ENCODE measurements at places on chromosomes 12 and 14.

- no peak for DNase-seq
Observed at GRCh38 chr14:90985601-90986242, 74.7 kb downstream of the RPS6KA5 start.

DNA sequence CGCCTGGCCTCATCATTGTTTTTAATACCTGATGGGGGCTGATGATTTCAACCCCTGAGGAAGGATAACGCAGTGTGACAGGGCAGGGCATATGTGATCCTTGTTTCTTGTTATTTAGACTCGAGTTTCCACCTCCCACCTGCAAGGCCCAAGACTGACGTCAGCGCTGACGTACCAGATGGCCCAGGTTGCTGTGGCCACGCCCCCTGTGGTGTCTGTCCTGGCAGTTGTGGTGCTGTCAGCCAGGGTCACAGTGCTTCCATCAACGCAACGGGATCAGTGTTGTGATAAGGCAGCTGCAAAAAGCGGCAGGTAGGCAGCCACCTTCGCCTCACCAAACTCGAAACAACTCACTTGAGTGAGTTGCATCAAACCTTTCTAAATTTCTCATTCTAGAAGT is 18.4 kb downstream of the DDX51 start:
- DNase-seq: no peak

- DNase-seq: no peak
Observed at GRCh38 chr14:39762576-39763401, 330.6 kb upstream of the FBXO33 start.

GRCh38 chr14:64826845-64827244 is 52.9 kb downstream of the SPTB start:
- DNase-seq: peak; percentile 42

DNA sequence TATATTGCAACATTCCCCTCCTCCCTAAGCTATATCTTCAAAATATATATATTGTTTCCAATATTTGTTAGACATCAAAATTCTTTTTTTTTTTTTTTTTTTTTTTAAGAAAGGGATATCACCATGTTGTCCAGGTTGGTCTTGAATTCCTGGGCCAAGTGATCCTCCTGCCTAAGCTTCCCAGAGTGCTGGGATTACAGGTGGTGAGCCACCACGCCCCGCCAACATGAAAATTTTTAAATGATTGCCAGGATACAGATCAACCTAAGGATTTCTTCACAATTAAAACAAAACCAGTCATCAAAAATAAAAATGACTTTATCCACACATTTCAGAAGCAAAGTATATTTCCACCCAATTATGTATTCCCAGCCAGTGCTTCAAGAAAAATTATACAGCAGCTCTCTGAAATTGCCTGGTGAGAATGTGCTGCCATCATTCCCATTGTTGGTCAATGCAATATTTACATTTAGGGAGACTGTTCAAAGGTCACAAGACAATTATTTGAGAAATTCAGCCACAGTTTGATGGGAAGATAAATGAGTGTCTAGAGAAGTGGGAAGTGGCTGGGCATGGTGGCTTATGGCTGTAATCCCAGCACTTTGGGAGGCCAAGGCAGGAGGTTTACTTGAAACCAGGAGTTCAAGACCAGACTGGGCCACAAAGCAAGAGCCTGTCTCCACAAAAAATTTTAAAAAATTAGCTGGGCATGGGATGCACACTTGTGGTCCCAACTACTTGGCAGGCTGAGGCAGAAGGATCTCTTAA is 141.7 kb upstream of the AMIGO2 start:
- DNase-seq: peak; percentile 59

DNA sequence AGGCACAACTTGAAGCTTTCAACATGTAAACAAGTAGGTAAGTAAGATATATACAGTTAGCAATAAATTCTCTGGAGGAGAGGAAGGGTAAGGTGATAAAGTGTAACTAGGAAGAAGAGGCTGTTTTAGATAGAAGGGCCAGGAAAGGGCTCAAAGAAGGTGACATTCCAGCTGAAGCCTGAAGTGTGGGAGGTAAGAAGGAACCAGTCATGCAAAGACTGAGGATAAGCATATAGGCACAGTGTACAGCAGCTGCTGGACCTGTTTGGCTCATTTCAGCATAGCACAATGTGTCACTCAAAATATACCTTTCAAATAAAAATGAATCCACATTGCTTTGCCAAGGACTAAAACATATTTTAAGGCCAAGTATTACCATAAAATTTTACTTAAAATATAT is 28.6 kb upstream of the ARL1 start:
- DNase-seq: no peak

GRCh38 chr14:97116546-97116945 is 319.4 kb downstream of the VRK1 start:
- DNase-seq: no peak

DNA sequence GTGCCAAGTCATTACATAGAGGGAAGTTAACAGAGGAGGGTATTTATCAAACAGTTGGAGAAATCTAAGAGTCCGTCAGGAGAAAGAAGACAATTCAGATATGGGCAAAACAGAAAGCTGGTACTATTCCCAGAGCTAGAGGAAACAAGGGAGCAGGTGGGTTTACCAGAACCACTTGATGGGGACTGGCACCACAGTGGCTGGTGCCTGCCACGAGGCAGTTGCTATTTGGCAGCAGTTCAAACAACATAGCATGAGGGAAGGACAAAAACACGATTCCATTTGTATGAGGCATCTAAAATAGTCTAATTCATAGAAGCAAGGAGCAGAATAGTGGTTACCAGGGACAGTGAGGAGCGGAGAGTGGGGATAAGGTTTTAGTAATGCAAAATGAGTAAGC is 24.6 kb upstream of the KLRD1 start:
- DNase-seq: no peak

- DNase-seq: no peak
Observed at GRCh38 chr14:48714366-48714765, 871.8 kb downstream of the RPS29 start.

- no peak for DNase-seq
Observed at GRCh38 chr12:15323480-15323879, 1.2 kb downstream of the PTPRO start.

DNA sequence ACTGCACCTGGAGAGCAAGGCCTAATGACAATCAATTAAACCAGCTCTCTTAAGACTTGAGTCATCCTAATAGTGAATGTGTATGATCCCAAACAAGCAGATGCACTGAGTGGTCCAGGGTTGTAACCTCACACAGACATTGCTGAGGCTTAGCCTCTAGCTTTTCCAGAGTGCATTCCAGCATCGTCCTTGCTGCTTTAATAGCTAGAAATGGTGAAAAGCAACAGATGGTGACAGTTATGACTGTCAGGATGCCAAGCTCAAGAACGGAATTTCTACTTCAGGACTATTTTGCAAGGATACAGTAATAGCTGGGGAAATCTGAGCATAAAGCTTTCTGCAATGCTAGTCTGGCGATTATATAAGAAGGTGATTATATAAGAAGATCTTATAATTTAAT is 34.6 kb downstream of the PTPRR start:
- no peak for DNase-seq

GRCh38 chr12:21718403-21718802 is 56.1 kb downstream of the KCNJ8 start:
- DNase-seq: no peak

GRCh38 chr12:90360300-90360699 is 594.7 kb downstream of the CCER1 start:
- DNase-seq: no peak

- DNase-seq: no peak
Observed at GRCh38 chr14:20801726-20802125, 918 bp downstream of the RNASE1 start.

GRCh38 chr12:121511916-121512315 is 68.9 kb downstream of the KDM2B start:
- DNase-seq: no peak

DNA sequence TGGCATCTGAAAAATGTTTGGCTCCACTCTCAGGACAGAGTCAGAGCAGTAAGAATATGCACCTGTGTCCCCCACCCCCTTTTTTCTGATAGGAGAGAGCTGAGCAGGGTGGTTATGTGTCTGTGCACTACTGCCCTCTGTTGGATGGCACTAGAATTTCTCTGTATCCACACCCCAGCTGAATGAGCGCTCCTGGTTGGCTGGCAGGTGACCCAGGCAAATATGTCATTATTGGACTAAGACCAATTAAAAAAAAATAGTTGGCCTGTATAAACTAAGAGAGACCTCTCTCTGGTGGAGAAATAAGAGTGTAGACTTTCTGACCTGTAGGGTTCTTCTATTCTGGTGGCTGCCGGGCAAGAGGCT is 107.0 kb downstream of the PTCSC3 start:
- peak; percentile 45 for DNase-seq

- peak; percentile 94 for DNase-seq
Observed at GRCh38 chr14:75877292-75877691, 104.5 kb downstream of the TGFB3 start.

DNA sequence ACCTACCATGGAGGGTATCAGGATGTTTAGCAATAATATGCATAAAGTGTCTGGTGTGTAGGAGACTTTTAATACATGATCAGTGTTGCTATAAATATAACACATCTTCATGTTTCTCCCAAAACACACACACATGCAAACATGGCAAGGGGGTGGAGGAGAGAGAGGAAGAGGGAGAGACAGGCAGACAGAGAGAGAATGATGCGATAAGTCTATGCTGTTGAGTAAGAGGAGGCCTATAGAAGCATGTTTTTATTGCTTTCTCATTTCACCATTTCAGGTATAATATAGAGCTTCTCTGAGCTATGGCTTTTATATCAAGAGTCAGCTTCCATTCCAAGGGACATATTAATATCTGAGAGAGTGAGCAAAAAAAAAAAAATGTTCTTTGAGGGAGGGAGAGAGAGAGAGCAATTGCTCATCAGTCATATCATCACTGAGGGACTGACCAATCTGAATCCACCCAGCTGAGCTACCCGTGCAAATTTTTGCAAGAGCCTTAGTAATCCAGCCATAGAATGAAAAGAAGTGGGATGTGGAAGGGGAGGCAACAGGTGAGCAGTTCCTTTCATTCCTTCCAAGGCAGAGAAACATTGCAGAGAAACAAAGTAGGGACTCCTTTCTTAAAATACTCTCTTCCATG is 54.8 kb upstream of the RASSF8 start:
- peak; percentile 29 for DNase-seq

DNA sequence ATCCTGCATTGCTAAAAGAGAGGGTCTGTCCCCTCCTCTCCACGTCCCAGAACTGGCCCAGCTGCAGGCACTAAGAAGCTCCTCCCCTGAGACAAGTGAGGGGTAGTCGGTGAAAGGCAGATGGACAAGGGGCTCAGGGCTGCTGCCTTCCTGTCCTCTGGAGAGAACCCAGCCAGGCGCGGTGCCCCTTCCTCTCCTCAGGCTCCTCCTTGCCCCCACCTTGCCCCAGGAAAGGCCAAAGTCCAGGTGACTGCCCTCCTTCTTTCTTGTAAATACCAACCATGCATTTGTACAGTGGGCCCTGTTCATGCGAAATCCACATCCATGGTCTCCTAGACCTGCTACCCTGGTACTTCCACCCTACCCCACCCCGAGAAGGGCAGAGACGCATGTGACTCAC is 9.7 kb downstream of the PPP1R1A start:
- no peak for DNase-seq

- no peak for DNase-seq
Observed at GRCh38 chr14:104092931-104093365, 7.4 kb downstream of the ASPG start.

DNA sequence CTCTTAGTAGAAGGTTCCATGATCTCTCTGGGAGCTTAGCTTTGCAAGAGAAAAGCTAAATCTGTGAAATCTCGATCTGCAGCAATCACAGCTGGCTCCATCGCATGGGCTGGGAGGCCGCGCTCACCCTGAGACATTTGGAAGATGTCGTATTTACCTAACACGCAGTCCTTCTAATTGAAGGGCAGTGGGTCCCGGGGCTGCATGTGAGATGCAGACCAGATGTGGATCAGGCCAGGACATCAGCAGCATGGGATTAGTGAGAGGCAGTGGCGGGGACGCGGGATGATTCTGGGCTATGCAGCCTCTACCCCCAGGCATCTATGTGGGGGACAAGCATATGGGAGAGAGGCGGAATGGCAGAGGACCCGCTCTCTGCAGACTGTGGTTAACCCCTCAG is 312.4 kb upstream of the RTL1 start:
- no peak for DNase-seq

DNA sequence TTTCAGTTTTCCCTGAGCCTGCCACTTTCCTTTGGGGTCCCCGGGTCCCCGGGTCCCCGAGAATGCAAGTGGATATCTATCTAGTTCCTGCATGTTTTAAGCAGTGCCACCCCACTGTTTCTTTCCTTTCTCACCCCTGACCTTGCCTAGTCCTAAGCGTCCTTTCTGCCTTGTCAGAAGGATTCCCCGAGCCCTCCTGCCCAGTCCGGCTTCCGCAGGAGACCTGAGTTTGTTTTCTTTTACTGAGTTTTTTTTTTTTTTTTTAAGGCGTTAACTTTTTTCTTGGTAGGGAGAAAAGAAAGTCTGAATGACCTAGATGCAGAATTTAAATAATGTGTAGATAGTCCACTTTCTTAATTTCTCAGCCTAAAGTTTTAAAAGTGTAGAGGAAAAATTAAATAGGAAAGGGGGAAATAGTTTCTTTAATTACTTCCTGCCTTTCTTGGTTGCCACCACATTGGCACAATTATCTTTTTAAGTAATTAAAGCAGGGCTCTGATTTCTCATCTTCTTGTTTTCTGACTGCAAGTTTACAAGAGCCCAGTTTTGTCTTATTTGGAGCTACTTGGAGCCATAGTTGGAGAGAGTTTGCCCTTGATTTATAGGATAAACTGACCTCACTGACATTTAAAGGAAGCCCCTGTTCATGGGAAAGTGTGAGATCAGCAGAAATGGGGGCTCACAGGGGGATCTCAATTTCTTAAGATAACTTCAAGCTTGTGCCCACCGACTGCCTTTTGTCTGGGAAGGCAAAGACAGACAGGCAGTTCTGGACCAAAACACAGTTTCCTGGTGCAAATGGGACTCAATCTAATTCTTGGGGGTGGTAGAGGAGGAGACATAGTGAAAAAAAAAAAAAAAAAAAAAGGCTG is 2.9 kb downstream of the PAX9 start:
- DNase-seq: no peak

DNA sequence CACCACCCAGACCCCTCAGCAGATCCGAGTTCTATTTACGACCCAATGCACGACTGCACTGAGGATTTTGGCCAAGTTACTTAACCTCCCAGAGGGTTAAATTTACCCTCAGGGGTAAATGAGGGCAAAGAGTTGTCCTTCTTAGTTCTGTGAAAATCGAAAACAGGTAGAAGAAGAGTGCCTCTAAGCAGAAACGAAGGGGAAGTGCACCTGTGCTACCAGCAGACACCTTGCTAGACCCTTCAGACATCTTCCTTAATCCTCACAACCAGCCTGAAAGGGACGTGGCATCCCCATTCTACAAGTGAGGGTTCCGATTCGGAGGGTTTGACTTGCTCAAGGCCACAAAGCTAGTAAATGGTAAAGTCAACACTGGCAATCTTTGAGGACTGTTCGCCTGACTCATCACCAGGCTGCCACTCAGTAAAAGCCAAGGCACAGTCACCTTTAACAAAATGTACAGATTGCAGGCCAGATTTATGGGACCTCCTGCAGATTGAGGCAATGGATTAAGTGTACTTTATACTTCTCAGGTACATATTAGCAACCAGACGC is 1.6 kb downstream of the GSG1 start:
- DNase-seq: peak; percentile 69

DNA sequence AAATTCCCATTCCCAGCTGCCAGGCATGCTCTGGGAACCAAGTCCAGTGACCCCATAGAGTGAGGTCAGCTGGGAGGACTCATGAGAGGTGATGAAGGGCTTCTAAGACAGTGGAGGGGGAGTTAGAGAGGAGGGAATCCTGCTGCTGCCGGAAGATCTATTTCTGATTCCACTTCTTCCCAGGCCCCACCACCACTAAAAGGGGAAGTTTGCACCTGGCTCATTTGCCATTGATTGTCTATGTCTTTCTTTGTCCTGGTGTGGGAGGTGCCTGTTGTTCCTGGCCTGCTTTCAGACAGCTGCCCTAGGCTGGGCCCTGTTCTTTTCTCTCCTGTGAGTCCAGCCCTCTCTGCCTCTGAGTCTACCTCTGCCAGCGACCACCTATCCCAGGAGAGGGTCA is 3.0 kb upstream of the KRT6A start:
- DNase-seq: peak; percentile 25

All from EH (cell line).